Spinal cord (tissue), 10 donors: ENCODE measurements at places on chromosomes 11 and 22. TPM values are rescaled to one million over a fixed set of nuclear protein-coding genes. Genes with fewer than 3 reads are reported as not detected.

DNA sequence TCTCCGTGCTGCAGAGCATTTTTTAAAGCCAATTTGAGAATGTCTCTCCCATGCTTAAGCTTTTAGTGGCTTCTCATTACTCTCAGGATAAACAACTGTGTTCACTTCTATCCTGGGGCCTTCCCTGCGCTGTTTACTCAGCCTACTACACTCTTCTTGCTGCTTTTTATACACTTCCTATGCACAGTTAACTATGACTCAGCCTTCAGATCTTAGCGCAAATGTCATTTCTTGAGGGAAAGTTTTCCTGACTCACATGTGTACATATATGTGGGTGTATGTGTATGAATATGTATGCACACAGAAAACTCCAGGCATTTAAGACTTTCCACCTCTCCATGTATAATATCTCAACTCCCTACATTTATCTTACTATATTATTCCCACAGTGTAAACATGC is 9.8 kb downstream of the THAP12 start:
- H3K4me1 ChIP-seq: peaks cover 4% of the 10 kb centered on the region
- H3K36me3 ChIP-seq: no peaks in the 10 kb centered on the region
- H3K27me3 ChIP-seq: no peaks in the 10 kb centered on the region
- no peak overlapping the region for H3K4me3 ChIP-seq
- no peak for DNase-seq

GRCh38 chr11:5928271-5928670 is 13.8 kb upstream of the OR56A3 start:
- DNase-seq: no peak
- H3K4me1 ChIP-seq: no peaks in the 10 kb centered on the region

DNA sequence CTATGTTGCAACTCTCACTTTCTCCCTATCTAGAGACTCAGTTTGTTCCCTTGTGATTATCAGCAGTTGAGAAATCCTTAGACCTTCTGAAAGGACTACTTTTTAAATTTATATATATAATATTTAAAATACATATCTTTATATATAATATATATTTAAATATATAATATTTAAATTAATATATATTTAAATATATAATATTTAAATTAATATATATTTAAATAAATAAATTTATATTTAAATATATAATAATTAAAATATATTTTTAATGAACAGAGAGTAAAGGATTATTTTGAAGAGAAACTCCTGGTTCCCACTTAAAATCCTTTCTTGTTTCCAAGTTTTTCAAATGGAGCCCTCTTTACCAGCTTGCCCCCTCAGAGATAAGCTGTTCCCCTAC is 83.7 kb upstream of the TRIM77 start:
- H3K4me1 ChIP-seq: no peaks in the 10 kb centered on the region
- H3K27ac ChIP-seq: no peak overlapping the region
- H3K4me3 ChIP-seq: no peak overlapping the region
- no peaks in the 10 kb centered on the region for H3K27me3 ChIP-seq

GRCh38 chr11:92759571-92760214 is 209.8 kb upstream of the MTNR1B start:
- H3K27ac ChIP-seq: no peak overlapping the region
- no peaks in the 10 kb centered on the region for H3K27me3 ChIP-seq
- DNase-seq: no peak
- H3K36me3 ChIP-seq: no peaks in the 10 kb centered on the region

DNA sequence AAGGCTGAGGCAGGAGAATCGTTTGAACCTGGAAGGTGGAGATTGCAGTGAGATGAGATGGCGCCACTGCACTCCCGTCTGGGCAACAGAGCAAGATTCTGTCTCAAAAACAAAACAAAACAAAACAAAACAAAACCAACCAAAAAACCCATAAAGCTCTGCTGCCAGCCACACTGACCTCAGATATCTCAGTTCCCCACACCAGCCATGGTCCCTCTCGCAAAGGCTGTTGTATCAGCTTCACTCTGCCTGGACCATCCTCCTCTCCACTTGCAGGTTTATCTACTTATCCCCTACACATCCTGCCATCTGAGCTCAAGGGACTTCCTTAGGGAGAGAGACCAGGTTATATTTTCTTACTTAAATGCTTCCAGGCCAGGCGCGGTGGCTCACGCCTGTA is 11.1 kb downstream of the BACE1-AS start:
- no peak for DNase-seq
- no peak overlapping the region for H3K27ac ChIP-seq
- H3K27me3 ChIP-seq: no peaks in the 10 kb centered on the region
- no peak overlapping the region for H3K4me3 ChIP-seq
- H3K4me1 ChIP-seq: peaks cover 18% of the 10 kb centered on the region

- no peak overlapping the region for H3K27ac ChIP-seq
- H3K4me3 ChIP-seq: no peak overlapping the region
- H3K36me3 ChIP-seq: no peaks in the 10 kb centered on the region
- peaks cover 1% of the 10 kb centered on the region for H3K4me1 ChIP-seq
Observed at GRCh38 chr22:29117799-29118477, 45.1 kb downstream of the KREMEN1 start.

GRCh38 chr11:123143921-123144320 is 51.1 kb downstream of the CLMP start:
- H3K27me3 ChIP-seq: no peaks in the 10 kb centered on the region
- no peak overlapping the region for H3K27ac ChIP-seq
- no peak overlapping the region for H3K4me3 ChIP-seq
- no peaks in the 10 kb centered on the region for H3K36me3 ChIP-seq

DNA sequence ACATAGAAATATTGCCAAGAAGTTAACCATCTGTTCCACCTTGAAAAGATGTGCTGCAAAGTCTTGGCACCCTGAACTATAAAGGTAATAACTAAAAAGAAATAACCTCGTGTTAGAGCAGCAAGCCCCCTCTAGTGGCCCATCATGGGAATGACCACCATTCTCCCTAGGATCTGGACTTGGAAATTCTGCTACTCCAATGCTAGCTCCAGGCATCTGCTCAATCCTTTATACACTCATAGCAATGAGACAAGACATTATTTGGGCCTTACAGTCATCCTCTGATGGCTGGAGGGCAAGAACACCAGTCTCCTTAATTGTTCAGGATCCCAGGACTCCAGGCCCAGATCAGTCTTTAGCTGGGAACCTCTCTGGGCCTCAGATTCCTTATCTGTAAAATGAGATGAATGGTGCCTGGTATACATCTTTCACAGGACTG is 76.0 kb downstream of the CWC15 start:
- H3K36me3 ChIP-seq: no peaks in the 10 kb centered on the region
- no peak overlapping the region for H3K4me3 ChIP-seq
- DNase-seq: peak; percentile 49
- no peak overlapping the region for H3K27ac ChIP-seq
- no peaks in the 10 kb centered on the region for H3K27me3 ChIP-seq

DNA sequence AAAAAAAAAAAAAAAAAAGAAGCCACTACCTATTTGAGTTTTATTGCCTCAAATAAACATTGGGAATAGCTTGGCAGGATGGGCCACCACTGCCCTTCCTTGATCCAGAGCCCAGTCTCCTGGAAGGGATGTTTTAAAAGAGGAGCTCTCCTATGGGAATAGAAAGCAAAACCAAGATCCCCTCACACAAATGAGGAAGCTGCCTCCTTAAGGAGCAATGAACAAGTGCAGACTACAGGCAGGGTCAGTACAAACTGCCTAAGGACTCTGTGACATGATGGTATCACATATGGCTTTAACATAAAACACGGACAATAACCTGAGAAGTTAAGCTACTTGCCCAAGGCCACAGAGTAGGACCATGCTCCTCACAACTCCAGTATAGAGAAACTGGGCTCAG is 120.8 kb downstream of the NAT10 start:
- H3K4me1 ChIP-seq: peaks cover 16% of the 10 kb centered on the region
- H3K27me3 ChIP-seq: no peaks in the 10 kb centered on the region
- H3K36me3 ChIP-seq: no peaks in the 10 kb centered on the region
- no peak overlapping the region for H3K4me3 ChIP-seq
- no peak for DNase-seq
- H3K27ac ChIP-seq: no peak overlapping the region

DNA sequence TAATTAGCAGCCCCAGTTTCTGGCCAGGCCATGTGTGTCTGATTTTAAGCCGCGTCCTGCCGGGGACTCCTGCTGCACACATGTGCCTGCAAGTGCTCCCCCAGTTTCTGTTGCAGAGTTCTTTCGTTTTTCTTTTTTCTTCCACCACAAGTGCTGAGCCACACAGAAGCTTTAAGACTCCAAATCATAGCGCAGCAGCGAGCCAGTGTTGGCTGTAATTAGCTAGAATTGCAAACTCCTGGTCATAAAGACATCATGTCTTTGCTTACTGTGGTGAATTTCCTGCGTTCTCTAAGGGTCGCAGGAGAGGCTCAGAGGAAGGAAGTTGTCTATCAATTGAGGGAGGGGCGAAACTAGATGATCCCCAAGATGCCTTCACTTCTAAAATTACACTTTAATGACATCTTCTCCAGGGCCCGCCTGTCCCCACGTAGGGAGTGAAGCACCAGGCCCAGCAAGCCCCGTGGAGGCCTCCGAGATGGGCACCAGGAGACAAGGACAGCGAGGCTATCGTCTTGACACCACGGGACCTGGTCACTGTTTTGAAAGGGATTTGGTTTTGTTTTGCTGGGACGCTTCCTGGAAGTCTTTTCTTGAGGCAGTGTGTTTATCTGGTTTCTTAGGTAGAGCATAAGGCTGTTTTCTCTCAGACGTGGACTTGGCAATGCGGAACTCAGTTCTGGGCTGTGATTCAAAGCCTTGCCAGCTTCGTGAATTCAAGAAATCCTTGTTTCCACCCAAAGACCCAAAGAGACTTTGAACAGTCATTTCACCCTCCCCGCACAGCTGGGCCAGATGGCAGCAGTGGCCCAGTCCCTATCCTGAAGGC is 71.8 kb downstream of the UBASH3B start:
- H3K36me3 ChIP-seq: no peaks in the 10 kb centered on the region
- H3K4me1 ChIP-seq: peaks cover 17% of the 10 kb centered on the region
- no peaks in the 10 kb centered on the region for H3K27me3 ChIP-seq
- peak overlapping the region; percentile 62 for H3K27ac ChIP-seq

- peaks cover 31% of the 10 kb centered on the region for H3K4me1 ChIP-seq
- no peaks in the 10 kb centered on the region for H3K27me3 ChIP-seq
- H3K36me3 ChIP-seq: peaks cover 47% of the 10 kb centered on the region
- no peak overlapping the region for H3K4me3 ChIP-seq
Observed at GRCh38 chr22:19180740-19181410, 2.3 kb upstream of the SLC25A1 start.

DNA sequence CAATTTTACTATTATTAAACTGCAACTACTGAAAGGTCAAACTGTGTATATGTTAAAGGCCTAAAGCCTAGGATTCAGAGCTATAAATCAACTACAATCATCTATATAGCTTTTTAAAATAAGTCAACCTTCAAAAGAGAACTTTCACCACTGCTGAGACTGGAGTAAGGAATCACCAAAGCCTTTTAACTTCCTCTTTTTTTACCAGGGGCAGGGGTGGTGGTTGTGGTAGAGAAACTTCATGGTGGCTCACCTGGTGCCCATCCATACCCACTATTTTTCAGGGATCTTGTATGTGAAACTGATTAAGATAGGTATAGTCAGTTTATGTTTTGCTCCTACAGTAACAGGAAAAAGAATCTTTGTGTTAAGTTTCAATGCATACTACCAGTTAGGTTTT is 31.5 kb downstream of the TSG101 start:
- no peak for DNase-seq
- no peaks in the 10 kb centered on the region for H3K4me1 ChIP-seq
- no peak overlapping the region for H3K27ac ChIP-seq
- H3K36me3 ChIP-seq: peaks cover 7% of the 10 kb centered on the region
- H3K27me3 ChIP-seq: no peaks in the 10 kb centered on the region
- no peak overlapping the region for H3K4me3 ChIP-seq

- no peak overlapping the region for H3K27ac ChIP-seq
- H3K4me1 ChIP-seq: no peaks in the 10 kb centered on the region
- no peak for DNase-seq
- H3K27me3 ChIP-seq: no peaks in the 10 kb centered on the region
- H3K36me3 ChIP-seq: peaks cover 13% of the 10 kb centered on the region
Observed at GRCh38 chr22:47125603-47126002, 363.2 kb downstream of the TBC1D22A start.

DNA sequence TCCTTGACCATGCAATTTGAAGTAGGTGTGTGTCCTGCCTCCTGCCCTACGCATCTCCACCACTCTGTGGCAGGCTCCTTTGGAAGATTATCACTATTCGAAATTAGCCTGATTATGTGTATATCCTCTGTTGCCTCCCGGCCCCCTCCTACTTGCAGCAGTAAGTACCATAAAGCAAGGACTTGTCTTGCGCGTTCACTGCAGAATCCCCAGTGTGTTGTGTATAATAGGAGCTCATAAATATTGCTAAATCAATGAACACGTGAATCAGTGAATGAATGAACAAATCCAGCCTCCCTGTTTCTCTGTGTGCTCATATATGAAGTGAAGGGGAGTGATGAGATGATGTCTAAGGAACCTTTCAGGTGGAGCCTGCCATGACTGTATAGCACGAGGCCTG is 210.7 kb downstream of the DBX1 start:
- no peak overlapping the region for H3K27ac ChIP-seq
- H3K36me3 ChIP-seq: peaks cover 11% of the 10 kb centered on the region
- peaks cover 7% of the 10 kb centered on the region for H3K4me1 ChIP-seq
- no peak for DNase-seq

GRCh38 chr11:33529461-33529860 is 171.2 kb downstream of the C11orf91 start:
- DNase-seq: no peak
- no peak overlapping the region for H3K4me3 ChIP-seq
- no peak overlapping the region for H3K27ac ChIP-seq
- peaks cover 4% of the 10 kb centered on the region for H3K4me1 ChIP-seq
- H3K36me3 ChIP-seq: no peaks in the 10 kb centered on the region

DNA sequence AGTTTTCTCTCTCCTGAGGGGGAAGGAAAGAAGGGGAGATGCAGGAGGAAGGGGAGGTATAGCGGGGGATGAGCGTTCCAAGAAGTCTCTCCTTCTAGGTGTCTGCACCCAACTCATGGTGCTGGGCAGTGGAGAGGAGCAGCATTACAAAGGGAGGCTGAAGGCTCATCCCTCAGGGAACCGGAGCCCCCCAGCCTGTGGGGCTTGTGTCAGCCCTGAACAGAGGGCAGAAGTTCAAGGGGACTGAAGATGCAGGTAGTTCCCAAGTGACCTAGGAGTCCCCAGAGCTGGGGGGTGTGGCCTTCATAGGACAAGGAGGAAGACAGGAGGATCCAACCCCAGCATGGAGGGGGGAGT is 1.8 kb downstream of the C11orf68 start:
- no peaks in the 10 kb centered on the region for H3K27me3 ChIP-seq
- peaks cover 51% of the 10 kb centered on the region for H3K4me1 ChIP-seq
- no peak overlapping the region for H3K27ac ChIP-seq
- DNase-seq: no peak
- peaks cover 38% of the 10 kb centered on the region for H3K36me3 ChIP-seq

GRCh38 chr11:33383075-33383919 is 126.1 kb downstream of the HIPK3 start:
- no peaks in the 10 kb centered on the region for H3K27me3 ChIP-seq
- H3K27ac ChIP-seq: no peak overlapping the region
- no peaks in the 10 kb centered on the region for H3K36me3 ChIP-seq
- H3K4me1 ChIP-seq: peaks cover 14% of the 10 kb centered on the region

GRCh38 chr11:8267831-8268529 is 4.3 kb upstream of the LMO1 start:
- no peak overlapping the region for H3K27ac ChIP-seq
- peak overlapping the region; percentile 29 for H3K4me3 ChIP-seq
- no peaks in the 10 kb centered on the region for H3K36me3 ChIP-seq
- peak; percentile 56 for DNase-seq

The C22orf31 gene
- polyA plus RNA-seq: not detected

The OR2AG1 gene
- polyA plus RNA-seq: 0.05 TPM

The DNAJB7 gene
- 1.2 TPM for polyA plus RNA-seq

The MMP10 gene
- polyA plus RNA-seq: not detected

The CDC42BPG gene
- polyA plus RNA-seq: 1.5 TPM
